Breast epithelium (tissue), 4 donors: ENCODE measurements at places on chromosomes 3 and 15. TPM values are rescaled to one million over a fixed set of nuclear protein-coding genes. Genes with fewer than 3 reads are reported as not detected.

Gene C3orf80
- not detected for total RNA-seq

Gene PCLAF
- total RNA-seq = 0.66 TPM

DNA sequence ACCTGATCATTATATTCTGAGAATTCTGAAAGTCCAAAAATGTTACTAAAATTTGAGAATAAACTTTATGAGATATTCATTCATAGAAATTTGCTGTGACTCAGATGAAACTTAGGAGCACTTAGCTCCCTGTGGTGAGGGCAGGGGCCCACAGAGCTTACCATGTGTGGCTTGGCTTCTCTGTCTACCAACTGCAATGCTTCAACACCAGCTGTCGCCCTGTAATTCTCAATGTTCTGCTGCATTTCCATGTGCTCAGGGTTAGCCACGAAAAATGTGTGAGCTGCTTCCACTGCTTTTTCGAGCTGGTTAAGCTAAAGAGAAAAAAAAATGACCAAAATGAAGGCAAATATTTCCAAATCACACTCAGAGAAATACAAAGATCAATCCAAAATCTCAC is 125.6 kb downstream of the P3H2 start:
- no peak for DNase-seq

- no peak for DNase-seq
Observed at GRCh38 chr3:187720337-187720670, 17.9 kb upstream of the RTP2 start.

DNA sequence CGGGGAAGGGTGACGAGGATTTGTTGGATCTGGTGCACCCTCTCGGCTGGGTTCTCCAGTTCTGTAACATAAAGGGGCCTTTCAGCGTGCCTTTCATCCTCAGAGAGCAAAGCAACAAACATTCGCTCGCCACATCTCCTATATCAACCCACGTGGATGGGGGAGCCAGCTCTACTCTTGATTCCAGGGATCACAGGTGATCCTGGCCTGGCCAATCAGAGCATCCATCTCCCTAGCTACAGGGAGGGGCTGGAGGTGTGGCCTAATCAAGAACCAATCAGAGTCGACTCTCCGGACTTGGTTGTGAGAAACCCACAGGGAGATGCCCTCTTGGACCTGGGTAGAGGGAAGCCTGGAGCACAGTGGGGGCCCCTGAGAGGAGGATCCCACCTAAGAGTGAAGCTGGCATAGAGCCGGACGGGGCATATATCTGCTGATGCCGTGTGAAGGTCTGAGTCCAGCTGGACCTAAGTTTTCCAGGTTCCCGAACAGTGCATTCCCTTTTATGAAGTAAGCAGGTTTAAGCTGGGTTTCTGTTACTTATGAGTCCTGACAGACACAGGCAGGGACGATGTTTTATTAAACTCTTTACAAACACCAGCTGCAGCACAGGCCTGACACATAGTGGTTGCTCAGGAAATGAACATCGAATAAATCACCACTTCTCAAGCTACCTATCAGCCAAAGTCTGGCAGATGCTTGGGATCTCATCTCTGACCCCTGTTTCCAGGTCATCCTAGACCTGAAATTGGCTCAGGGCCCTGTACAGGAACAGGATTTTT is 50.7 kb upstream of the RAD18 start:
- no peak for DNase-seq

- peak; percentile 46 for DNase-seq
Observed at GRCh38 chr15:66617137-66618090, 51.6 kb upstream of the LCTL start.

Gene ZNF385D
- total RNA-seq = 3.8 TPM

Gene P3H2
- total RNA-seq = 10.2 TPM

DNA sequence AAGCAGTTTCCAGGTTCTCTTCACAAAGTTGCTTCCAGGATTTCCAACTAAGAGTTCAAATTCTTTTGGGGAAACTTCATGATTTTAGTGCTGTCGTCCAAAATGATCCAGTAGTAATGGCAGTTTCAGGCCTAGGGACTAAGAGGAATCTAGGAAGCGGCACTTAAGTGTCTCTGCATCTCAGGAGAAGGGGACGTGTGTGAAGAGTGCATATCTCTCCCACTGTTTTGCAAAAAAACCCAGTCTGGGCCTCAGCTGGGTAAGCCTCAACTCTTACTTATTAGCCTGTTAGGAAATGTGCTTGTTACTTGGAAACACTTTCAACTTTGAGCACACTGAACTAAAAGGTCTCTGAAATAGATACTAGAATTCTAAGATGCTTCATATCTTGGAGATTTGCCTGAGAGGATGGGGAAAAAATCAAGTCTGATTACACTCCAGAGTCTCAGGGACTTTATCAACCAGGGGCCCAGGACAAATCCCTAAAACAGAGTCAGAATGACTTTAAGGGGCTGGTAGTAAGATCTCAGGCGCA is 81.8 kb downstream of the WDR76 start:
- DNase-seq = no peak

- no peak for DNase-seq
Observed at GRCh38 chr3:46703013-46703520, 1.9 kb downstream of the TMIE start.

DNA sequence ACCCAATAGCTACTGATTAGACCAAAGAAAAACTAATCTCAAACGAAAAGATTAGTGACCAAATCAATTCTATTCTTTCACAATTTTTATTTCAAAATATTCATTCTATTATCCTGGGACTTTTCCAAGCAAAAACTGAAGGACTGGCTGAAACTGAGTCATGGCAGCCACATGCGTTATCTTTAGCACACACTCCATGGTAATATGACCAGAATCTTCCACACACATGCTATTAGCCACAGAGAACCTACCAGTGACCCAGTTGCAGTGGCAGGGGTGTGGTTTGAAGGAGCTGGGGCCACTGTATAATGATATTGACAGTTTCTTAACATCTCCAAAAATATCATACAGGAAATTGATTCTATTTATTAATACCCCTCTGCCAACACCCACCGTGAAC is 154.8 kb upstream of the ABI3BP start:
- DNase-seq = no peak

DNA sequence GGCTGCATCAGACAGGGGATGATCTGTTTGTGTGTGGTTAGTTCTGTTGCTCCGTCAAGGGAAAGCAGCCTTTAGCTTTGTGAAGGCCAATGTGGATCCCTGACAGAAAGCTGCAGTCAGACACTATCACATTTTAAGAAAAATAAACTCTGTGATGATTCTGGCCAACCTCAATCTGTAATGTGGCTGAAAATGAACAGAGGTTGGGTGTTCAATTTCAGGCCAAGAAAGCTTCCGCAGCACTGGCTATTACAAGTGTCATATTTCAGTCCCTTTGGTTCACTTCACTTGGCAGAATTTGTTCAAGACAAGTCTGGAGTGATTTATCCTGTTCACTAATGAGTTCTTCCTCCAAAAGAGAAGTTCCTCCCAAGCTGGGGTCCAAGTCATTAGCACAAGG is 571.8 kb upstream of the IL12A start:
- DNase-seq = no peak

Gene ZNF654
- total RNA-seq = 16.5 TPM

DNA sequence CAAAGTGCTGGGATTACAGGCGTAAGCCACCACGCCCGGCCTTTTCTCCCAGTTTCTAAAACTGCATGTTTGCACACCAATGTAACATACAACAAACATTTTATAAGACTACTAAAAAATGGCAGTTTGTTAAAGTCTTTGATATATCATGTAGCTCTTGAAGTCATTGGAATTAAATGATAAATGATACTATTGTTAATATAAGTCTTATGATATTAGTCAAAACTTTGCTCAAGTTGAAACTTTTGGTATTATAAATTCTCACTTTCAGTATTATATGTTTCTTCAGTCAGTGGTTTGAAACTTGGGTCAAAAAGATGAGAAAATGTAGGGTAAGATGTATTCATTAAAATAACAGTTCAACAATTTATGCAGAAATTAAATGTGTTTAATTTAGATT is 117.6 kb upstream of the TBL1XR1 start:
- DNase-seq = no peak

GRCh38 chr3:19216669-19217337 is 68.5 kb downstream of the KCNH8 start:
- peak; percentile 20 for DNase-seq

- no peak for DNase-seq
Observed at GRCh38 chr3:43969944-43970343, 271.7 kb upstream of the TOPAZ1 start.

Gene DUOX1
- 1.6 TPM for total RNA-seq

Gene HYAL1
- 4.8 TPM for total RNA-seq

- no peak for DNase-seq
Observed at GRCh38 chr3:69855436-69856162, 116.3 kb downstream of the MITF start.

DNA sequence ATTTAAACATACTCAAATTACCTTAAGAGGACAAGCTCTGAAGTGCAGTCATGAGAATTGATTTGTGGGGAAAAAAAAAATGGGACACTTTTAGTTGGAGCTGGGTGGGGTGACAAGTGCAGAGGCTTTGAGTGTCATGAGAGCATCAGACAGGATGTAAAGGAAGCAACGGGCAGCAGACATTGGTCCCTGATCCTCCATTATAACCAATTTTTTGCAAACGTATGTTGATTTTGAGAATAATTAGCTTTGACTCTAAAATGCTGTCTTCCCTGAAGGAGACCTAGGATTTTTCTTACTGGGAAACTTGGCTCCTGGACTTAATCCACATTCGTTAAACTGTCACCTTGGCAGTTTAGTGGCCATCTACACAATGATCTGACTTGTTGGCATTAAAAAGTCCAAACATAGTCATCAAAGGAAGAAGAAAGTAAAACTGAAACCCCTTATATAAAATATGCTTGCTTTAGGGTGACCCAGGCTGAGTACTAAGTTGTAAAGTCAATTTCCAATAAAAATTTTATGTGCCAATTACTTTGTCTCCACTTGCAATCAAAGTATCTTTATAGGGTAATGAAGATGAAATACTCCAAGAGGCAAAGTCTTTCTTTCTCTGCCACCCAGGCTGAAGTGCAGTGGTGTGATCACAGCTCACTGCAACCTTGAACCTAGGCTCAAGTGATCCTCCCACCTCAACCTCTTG is 45.6 kb downstream of the BCL2L10 start:
- DNase-seq = no peak

DNA sequence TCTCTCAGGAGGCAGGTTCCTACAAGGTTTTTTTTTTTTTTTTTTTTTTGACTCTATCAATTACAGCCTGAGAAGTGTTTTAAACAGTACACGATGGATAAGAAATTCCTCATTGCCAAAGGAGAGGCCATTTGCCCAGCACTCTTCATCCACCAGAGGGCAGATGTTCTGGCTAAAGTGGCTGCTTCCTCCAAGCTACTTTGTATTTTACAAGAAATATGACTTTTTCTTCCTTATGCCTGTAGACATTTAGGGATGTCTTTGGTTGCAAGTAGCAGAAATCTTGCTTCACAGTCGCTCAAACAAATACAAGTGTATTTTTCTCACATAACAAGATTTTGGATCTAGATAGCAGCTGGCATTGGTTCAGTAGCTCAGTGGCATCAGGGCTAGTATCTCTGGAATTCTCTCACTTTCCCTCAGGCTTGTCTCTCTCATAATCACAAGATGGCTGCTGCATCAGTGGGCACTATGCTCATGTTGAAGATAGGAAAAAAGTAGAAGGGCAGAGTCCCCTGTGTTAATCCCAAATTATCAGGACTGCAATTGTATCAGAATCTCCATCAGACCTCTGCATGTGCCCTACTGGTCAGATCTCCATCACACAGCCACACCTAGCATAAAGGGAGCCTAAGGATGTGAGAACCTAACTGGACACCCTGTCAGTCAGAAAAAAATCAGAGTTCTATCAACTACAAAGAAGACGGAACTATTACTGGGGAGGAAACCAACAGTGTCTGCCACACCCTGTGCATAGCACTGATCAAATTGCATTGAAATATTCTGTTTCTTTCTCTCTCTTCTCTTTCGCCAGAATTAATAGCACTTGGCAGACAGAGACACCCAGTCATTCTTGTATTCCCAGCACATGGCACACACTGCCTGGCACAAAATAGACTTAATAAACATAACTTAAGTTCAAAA is 138.9 kb upstream of the COL8A1 start:
- no peak for DNase-seq

Gene CYP8B1
- total RNA-seq = not detected

DNA sequence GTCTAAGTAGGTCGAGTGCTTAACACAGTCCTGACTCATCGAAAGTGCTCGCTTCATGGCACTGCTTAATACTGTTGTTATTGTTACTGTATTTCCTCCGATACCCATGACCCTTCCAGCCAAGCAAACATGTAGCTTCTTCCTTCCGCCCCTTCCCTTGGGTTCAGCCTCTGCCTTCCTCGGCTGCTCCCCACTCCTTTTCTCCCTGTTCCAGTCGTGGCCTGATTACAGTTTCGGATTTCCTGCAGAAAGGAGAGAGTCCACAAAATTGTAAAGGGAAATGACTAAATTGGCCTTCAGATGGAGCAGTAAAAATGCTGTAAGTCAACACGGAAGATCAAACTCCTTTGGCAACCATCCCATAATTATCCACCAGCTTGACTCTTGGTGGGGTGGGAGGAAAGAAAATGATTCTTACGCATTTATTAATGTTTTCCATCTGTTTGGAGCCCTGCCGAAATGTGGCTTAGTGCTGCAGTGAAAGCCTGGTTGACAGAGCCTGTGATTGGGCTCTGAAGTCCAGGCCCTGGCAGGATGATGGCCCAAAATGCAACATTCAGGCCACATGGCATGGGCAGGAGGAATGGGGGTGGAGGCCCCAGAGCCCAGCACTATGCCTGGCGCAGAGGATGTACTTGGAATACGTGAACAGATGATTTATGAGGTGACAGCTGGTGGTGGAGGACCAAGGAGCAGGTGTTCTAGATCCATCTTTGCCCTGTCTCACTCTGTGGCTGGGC is 37.6 kb downstream of the FAM3D start:
- no peak for DNase-seq

GRCh38 chr3:46301122-46301835 is 52.6 kb upstream of the CCR2 start:
- DNase-seq = no peak

GRCh38 chr3:66035763-66036477 is 2.8 kb downstream of the MAGI1 start:
- peak; percentile 44 for DNase-seq

Gene NTRK3
- 1.9 TPM for total RNA-seq

Gene NEK10
- 246 TPM for total RNA-seq

DNA sequence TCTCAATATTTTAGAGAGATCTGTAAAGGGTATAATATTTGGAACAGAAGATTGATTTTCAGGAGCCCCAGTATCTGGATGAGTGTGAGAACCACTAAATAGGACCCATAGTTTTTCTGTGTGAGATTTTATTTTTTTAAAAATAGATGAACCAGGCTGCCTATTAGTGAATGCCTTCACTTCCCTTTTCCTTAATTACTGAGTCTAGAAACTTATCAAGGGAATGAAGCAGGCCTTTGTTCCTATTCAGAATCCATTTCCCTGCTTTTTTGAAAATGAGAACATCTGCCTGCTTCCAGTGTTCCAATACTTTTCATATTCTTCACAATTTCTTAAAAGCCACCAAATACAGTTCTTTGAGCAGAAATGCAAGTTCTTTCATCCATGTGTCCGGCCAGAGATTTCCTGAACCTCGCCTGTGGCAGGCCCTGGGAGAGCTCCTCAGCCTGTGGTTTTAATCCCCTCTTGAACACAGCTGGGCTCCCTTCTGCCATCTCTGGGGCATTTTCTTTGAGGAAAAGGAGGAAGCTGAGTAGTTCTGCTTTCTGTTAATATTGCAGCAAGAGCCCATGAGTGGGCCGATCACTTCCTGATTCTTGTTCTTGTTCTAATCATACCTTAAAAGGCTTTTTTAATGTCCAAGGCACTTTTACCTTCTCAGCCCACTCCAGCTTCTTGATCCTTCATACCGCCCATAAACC is 4.7 kb downstream of the EHD4 start:
- peak; percentile 64 for DNase-seq

Gene ATP13A5
- 2.3 TPM for total RNA-seq
